ENCODE measurements at places on chromosomes 7 and 10.

- no peak for DNase-seq
Measured at GRCh38 chr7:31160941-31161340, 108.8 kb downstream of the ADCYAP1R1 start.

GRCh38 chr7:139568813-139569490 is 45.5 kb downstream of the CLEC2L start:
- no peak for DNase-seq

- no peak for DNase-seq
Measured at GRCh38 chr10:47158116-47159071, 141.6 kb upstream of the GDF10 start.

GRCh38 chr7:95904099-95904498 is 131.7 kb downstream of the DYNC1I1 start:
- no peak for DNase-seq

DNA sequence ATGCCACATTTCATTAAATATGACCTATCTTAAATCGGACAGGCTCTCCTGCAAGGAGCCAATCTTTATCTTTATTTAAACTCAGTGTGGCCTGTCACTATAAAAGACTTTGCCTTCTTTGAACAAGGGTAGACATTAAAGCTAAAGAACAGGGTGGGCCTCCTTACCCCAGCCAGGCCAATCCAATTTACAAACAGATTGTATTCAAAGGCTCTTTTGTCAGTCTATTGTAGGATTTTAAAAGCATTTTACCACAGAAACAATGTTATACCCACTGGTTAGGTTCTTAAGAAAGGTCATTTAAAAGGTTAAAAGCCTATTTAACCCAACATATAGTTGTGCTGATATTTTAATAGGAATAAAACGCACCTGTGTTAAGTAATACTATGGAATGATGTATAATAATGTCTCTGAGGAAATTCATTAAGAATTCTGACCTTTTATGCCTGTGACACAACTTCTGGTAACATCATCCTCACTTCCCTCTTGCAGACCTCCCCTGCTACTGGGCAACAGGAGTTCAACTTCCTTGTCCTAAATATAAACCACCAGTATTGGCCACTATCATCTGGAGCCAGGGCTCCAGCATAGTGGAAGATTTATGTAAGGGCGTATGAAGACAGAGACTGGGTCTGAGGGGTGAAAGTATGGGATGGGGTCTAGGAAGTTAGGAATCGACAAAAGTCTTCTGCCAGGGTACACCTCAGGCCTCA is 32.5 kb downstream of the MTERF1 start:
- no peak for DNase-seq

DNA sequence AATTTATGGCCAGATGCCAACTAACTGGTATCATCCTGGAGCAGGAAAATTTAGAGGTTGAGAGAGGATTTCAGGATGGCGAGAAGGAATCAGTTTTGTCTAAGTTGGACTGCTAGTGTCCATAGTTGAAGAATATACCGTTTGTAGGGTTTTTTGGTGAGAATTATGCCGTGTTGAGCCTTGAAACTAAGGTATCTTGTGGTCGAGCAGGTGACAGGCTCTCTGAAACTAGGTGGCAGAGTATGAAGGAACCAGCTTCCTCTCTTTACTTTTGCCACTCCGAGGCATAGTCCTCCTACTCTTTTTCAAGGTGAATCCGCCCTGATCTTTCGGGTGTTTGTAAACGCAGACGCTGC is 9.7 kb downstream of the MDFIC start:
- peak; percentile 49 for DNase-seq

GRCh38 chr7:100053215-100053614 is 3.6 kb downstream of the ZSCAN21 start:
- peak; percentile 57 for DNase-seq

DNA sequence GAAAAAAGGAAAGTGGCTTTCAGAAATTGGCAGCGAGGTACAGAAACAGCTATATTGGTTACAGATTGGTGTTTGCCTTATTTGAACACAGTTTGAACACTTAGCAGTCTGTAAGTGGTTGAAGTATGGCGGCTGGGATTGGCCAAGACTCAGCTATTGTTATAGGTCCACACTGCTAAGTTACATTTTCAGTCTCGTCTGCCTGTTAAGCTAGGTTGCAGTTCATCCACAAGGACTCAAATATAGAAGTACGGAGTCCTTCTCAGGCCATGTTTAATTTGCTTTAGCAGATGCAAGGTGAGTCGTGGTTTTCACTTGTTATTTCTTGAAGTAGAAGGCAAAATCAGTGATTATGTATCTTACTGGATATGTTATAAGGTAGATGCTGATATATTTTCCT is 73.1 kb downstream of the STK31 start:
- DNase-seq, result no peak

DNA sequence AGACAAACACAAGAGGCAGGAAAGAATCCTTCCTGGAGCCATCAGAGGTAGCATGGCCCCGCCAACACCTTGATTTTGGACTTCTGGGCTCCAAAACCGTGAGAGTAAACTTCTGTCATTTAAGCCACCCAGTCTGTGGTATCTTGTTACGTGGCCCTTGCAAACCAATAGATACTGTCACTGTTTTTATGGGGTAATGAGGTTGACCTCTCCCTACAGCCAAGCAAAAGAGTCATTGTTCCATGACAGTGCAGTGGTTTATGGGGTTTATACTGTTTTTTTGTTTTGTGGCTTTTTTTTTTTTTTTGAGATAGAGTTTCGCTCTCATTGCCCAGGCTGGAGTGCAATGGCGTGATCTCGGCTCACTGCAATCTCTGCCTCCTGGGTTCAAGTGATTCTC is 32.8 kb downstream of the KIAA1549 start:
- no peak for DNase-seq

DNA sequence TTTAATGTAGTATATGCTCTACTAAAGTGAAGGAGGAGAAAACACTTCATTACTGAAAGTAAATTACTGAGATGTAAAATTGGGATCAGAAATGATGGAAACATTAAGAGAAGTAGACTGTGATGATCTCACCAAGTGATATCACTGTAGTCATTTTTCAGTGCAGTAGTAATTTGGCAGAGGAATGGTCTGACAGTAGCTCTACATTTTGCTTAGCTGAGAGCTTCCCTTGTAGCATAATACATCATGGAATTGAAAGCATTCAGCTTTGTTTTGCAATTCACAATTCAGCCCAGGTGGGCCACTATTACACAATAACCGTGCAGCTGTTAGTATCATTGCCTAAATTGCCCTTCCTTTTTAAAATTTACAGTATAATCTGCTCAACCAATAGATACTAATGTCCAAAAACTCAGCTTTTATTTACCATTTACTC is 19.4 kb upstream of the CABCOCO1 start:
- no peak for DNase-seq

- no peak for DNase-seq
Measured at GRCh38 chr10:71873582-71874211, 22.6 kb upstream of the PSAP start.

- no peak for DNase-seq
Measured at GRCh38 chr10:125768219-125768855, 7.3 kb downstream of the MMP21 start.

GRCh38 chr7:155470686-155471638 is 13.0 kb downstream of the EN2 start:
- DNase-seq, result no peak

DNA sequence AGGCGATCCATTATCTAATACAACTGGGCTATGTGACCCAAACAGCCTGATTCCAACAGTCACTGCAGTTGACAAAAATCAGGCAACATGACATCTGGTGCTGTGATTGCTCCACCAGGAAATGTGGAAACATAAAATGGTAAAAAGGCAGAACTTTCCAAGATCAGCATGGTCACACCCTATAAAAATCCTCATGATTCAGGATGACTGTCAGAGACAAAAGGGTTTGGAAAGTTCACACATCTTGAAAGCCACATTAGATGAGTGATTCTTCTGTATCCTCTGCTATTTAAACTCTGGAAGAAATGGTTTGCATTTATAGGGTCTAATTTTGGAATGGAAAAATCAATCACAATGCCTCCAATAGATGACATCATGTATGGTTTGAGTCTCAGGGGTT is 662.6 kb upstream of the IGFBP3 start:
- DNase-seq, result no peak

DNA sequence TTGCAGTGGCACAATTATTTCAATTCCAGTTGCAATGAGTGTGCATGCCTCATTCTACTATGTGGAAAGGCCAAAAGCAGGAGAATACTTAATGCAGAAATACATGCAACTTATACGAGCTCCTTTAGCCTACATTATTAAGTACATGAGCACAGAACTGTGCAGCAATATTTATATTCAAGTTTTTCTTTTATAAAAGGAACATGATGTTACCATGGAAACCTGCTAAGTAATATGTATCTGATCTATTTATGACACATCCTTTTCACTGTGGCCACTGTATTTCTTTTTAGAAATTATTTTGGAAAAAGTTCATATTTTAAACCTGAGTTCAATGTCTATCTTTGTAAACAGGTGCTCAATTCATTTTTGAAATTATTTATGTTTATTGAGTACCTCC is 88.9 kb downstream of the ELAPOR2 start:
- no peak for DNase-seq

DNA sequence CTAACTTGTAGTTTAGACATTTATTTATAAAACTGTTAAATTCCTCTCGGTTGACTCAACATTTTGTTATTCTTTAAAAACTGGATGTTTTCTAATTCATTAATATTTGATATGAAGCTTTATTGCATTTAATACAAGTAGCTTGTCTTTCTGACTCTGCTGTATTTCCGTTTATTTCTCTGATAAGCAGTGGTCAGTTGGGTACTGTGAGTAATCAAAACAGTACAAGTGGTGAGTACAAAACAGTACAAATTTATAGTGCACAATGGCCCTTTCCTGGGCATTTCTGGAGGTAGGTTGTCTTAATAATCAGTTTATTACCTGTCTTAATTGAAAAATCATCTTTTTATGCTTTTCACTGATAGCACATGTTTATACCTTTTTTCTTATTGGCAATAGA is 182.7 kb downstream of the CCSER2 start:
- no peak for DNase-seq

GRCh38 chr10:90813594-90814365 is 44.1 kb downstream of the HTR7 start:
- DNase-seq, result no peak

DNA sequence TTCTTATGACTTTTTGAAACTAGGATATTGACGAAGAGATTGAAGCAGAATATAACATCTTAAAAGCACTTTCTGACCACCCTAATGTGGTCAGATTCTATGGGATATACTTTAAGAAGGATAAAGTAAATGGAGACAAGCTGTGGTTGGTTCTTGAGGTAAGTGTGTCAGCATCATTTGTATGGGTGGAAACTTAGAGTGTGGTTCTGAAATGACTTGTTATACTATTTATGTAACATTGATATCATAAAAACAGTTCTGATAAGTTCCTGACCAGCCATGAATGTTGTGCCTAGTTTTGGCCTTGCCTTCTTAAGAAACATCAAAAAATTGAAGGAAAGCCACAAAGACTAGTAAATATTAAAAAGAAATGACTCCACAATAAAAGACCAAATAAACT is 20.8 kb downstream of the MYO3A start:
- no peak for DNase-seq

DNA sequence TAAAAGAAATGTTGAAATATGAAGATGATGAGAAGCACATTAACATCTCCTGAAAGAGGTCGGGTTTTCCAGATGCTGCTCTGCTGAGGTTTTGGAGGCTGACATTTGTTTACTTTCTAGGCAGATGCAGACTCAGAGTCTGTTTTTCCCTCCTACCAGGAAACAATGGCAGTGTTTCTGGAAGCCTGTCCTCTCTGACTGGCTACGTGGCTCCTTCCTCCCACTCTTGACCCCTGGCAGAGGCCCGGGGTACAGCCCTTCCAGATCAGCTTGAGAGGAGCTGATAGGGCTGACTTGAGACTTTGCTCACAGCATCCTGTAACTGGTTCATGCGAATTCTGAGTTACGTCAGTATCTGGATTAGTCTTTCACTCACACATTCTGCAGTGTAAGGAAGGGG is 41.1 kb upstream of the IL15RA start:
- DNase-seq, result no peak

DNA sequence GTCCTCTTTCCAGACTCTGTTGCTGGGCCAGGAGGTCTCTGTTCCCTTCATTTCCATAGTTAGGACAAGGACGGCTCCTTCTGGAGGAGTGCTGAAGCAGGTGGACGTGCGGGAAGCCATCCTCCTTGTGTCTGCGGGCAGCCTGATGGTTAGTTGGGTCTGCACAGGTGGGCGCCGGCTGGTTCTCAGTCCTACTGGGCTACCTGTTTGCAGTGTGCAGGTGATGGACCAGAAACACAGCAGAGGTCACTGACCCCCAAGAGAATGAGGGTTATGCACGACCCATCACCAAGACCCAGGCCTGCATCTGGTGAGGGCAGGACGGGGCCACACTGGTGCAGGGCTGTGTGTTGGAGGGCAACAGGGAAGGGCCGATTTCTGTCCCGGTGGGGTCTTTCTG is 7.8 kb downstream of the RARRES2 start:
- no peak for DNase-seq

DNA sequence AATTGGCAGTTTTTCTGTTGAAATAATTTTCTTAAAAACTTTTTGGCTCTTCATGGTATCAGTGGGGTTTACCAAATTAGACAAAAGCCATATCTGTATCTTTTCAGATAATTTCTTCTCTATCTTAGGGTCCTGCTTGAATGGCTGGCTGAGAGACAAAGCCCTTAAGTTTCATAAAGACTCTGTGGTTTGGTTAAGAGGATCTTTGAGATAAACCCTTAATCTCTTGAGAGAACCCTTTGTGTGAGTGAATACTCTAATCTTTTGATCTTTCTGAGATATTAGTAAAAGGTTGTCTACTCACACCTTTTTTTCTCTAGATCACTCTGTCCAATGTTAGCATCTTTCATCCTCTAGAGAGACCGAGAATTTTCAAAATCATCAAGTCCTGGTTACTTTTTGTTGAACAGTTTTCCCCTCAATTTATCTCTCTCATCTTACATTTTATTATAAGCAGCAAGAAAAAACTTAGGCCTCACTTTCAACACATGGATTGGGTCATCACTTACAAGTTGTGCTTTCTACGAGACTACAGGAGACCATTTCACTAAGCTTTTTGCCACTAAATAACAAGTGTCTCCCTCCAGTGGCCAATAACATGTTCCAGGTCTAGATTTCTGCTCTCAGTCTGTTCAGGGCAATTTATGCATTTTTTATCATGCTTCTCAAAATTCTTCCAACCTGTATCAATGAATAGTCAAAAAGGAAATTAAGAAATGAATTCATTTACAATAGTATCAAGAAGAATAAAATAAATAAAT is 28.4 kb downstream of the DNAJC9 start:
- DNase-seq, result no peak

DNA sequence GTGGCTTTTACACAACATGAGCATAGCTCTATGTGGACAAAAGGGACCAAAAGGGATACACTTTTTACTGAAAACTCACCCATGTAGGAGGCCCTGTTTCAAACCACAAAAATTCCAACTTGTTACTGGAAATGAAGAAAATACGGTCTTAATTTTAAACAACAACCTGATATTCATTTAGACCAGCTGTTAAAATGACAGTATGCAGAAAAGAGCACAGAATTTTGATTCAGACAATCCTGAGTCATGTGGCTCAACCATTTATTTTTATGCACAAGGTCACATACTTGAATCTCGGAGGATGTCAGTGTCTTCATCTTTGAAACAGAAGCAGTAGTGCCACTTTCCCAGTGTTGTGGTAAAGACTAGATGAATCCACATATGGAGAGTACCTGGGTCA is 426.5 kb upstream of the NFE2L3 start:
- DNase-seq, result no peak

Measured in naive thymus-derived CD4-positive, alpha-beta T cell (primary cell).